Tongue (tissue), 3 donors: ENCODE measurements at places on chromosomes 1 and 21. TPM values are rescaled to one million over a fixed set of nuclear protein-coding genes. Genes with fewer than 3 reads are reported as not detected.

Gene NR1I3
- total RNA-seq: not detected

Gene LAPTM5
- 7.6 TPM for total RNA-seq

Gene MRPL37
- 34.7 TPM for total RNA-seq

Gene C1orf141
- not detected for total RNA-seq

Gene CROCC
- 30.7 TPM for total RNA-seq

Gene ZNF692
- 34.9 TPM for total RNA-seq

Gene FAM229A
- 0.82 TPM for total RNA-seq

Gene NR5A2
- 8.3 TPM for total RNA-seq

Gene OXCT2
- 0.51 TPM for total RNA-seq

Gene TNNT2
- total RNA-seq: 98.3 TPM

Gene DEPDC1
- 9.4 TPM for total RNA-seq

Gene PTGER3
- 3.4 TPM for total RNA-seq

Gene AMPD1
- total RNA-seq: 31.1 TPM

Gene CCDC185
- not detected for total RNA-seq

Gene PEAR1
- total RNA-seq: 13.6 TPM

Gene VHLL
- total RNA-seq: not detected

Gene SPRR5
- total RNA-seq: not detected

Gene S100A1
- total RNA-seq: 13.4 TPM

Gene DIO1
- total RNA-seq: not detected

Gene LRIF1
- 8.4 TPM for total RNA-seq
